Stimulated activated CD8-positive, alpha-beta memory T cell treated with anti-CD3 and anti-CD28 coated beads, Interleukin-7, amount 100 ng/mL, for 1 hour (primary cell): ENCODE measurements at places on chromosomes 13 and 19.

DNA sequence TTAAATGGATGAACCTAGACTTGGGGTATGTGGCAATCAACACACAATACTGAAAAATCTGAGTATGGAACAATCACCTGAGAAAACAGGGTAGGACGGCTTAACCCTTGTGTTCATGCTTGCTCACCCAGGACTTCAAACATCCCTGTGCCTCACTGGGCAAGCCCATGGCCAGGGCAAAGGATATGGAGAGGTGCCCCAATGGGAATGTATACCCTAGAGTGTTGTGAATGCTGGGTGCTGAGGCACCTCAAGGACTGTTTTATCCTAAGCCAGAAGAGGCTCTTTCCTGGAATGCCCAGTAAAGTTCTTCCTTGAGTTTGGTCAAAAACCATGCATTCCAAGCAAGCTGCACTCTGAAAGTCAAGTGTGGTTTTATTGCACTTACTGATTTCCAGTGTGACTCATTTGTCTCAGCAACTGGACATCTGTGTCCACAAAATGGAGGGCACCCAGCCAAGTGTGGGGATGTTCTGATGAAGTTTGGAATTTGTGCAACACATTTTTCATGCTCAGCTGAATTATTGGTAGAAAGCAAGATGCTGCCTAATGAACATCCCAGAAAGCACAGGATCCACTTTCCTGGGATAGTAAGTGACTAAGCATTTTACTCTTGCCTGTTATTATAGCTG lies 531.3 kb downstream of the RFC3 start:
- no peak for DNase-seq

GRCh38 chr19:48461982-48462655 lies 6.7 kb downstream of the KCNJ14 start:
- DNase-seq, result no peak

DNA sequence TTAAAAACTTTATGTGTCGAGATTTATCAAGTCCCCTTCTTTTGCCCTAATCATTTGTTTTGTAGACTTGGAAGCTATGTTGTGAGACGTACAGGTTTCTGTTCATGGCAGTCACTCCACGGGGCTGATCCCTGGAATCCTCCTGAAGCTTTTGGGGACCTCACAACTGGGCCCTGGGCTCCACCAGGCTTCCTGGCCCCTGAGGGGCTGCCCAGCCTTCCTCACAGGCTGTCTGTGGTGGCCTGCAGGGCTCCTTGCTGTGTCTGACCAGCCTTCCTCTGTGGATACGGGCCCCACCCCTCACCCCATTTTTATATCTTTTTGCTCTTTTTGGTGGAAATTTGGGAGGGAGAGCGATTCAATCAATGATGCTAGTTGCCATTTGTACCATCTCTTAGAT lies 38.1 kb downstream of the CHST8 start:
- no peak for DNase-seq

GRCh38 chr13:21917086-21918015 lies 246.5 kb downstream of the FGF9 start:
- DNase-seq, result no peak
